Stimulated activated CD8-positive, alpha-beta memory T cell treated with anti-CD3 and anti-CD28 coated beads, Interleukin-4, amount 100 ng/mL, for 1 hour (primary cell): ENCODE measurements at places on chromosomes 11 and 22.

- DNase-seq: no peak
These were observed 110.2 kb downstream of the ST3GAL4 start for GRCh38 chr11:126465573-126466188.

DNA sequence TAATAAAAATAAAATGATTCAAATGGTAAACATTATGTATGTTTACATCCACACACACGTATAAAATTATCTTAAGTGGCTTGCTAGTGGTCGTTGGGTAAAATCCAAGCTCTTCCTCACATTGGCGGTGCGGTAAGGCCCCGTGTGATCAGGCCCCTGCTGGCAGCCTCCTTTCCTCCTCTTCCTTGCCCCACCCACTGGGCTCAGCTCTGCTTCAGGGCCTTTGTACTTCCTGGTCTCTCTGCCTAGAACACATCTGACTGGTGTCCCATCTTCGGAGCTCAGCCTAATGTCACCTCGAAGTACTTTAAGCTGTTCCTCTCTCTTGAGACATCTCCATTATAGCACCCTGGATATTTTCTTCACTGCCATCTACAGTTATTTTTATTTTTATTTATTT lies 52.8 kb downstream of the OSBP2 start:
- DNase-seq: no peak

DNA sequence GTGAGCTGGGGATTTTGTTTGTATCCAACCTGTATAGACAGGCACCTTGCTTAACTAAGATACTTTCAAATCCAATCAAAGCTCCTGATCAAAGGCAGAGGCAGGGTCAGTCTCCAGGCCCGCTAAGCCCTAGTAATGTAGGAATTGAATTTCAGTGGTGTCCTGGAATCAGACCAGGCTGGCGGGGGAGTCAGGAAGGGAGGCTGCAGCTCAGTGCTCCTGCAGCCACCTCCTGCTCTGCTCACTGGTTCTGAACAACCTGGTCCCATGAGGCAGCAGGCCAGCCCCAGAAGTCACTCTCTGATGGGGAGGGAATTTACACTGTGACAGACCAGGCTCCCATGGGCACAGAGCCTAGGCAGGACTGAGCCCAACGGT lies 38.5 kb upstream of the GALNT18 start:
- no peak for DNase-seq

DNA sequence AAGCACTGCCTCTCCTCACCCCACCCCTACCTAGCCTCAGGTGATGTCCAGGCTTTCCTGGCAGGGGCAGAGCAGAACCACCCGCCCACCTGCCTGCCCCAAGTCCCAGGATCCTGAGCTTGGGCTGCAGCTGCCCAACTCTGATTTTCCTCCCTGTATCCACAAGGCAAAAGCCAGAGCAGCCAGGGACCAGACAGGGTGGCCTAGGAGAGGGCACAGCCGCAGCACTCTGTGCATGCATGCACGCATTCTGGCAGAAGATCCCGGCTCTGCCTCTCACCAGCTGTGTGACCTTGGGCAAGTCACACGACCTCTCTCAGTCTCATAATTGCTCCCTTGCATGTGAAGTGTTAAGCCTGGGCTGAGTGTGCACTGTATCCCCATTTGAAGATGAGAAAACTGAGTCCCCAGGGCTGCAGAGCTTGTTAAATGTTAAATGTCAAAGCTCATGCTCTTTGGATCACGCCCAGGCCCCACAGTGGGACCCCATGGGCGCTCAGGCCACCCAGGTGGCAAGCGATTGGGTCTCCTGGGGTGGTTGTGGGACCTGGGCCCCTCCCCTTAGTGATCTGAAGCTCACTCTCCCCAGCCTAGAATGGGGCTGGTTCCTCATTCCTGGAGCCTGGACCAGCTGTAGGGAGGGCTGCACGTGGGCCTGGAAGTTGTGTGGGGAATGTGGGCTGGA lies 2.8 kb upstream of the CARNS1 start:
- no peak for DNase-seq

- DNase-seq: no peak
These were observed 6.9 kb downstream of the OSBPL5 start for GRCh38 chr11:3158131-3158591.

GRCh38 chr11:125372911-125373310 lies 123.2 kb downstream of the FEZ1 start:
- no peak for DNase-seq

GRCh38 chr11:74992852-74993251 lies 4.1 kb downstream of the NEU3 start:
- DNase-seq: no peak

- DNase-seq: no peak
These were observed 8.6 kb downstream of the MOB2 start for GRCh38 chr11:1478011-1478410.

DNA sequence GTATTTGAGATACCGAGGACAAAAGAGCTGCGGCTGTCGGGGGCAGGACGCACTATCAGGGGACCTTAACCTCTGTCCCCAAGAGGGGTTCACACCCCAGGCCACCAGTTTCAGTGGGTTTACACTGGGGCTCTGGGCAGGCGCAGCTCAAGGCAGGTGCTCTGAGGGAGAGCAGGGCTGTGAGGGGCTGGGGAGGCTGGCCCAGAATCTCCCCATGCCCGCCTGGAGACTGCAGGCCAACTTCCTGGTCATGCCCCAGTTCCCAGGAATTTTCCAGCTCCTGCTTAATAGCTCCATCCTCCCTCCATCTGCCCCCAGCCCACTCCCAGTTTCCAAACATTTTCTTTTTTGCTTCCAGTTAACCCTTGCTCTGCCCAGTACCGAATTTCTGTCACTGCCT lies 7.6 kb upstream of the PGA3 start:
- DNase-seq: no peak

DNA sequence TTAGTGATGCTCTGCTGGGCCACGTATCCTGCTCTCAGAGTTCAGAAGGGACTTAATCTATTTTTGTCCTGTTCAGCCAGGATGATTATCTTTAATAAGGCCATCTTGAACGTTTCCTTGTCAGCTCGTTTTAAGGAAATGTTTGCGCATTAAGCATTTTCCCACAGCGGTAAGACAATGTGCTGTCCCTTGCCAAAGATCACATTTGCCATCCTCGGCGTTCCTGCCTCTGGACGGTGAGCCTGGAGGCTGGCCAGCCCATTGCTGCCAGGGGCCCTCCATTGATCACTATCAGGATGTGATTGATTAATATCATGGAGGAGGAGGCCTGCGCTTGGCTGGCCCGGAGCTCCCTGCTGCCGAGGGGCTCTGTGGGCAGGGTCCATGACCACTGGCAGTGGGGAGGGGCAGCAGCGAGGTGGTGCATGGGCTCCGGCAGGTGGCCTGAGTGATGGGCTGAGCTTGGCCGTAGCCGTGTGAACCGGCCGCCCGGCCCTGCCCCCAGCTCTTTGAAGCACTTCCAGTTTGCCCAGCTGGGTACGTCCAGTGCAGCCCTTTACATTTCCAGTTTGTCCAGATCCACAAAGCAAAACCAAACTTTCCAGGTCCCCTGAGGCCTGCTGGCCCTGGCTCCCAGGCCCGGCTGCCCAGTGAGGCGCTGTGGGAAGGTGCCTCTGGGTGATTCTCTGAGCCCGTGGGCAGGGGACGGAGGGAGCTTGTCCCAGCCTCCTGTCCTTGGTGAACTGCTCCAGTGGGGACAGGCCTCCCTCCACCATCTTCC lies 49.5 kb upstream of the SMIM38 start:
- no peak for DNase-seq

- no peak for DNase-seq
These were observed 5.0 kb upstream of the PGA3 start for GRCh38 chr11:61198361-61198760.

GRCh38 chr22:41596776-41597634 lies 7.4 kb upstream of the PMM1 start:
- no peak for DNase-seq

- no peak for DNase-seq
These were observed 21.8 kb downstream of the CLMP start for GRCh38 chr11:123173040-123173855.

- DNase-seq: no peak
These were observed 25.5 kb upstream of the APOA1 start for GRCh38 chr11:116862951-116863350.

DNA sequence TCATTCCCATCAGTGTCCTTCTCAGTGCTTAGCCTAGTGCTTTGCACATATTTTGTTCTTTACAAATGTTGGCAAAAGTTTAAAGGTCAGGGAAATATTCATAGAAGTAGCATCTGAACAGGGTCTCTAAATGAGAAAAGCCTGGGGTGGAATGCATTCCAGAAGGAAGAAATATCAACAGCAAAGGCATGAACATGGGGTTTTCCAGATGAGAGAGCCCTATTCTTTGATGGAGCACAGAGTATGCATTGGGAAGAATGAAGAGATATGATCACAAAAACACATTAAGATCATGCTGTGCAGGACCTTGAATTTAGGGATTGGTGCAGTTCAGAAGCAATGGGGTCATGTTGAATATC lies 140.2 kb downstream of the SNX19 start:
- DNase-seq: no peak

GRCh38 chr22:39306456-39307361 lies 12.7 kb downstream of the RPL3 start:
- DNase-seq: no peak

DNA sequence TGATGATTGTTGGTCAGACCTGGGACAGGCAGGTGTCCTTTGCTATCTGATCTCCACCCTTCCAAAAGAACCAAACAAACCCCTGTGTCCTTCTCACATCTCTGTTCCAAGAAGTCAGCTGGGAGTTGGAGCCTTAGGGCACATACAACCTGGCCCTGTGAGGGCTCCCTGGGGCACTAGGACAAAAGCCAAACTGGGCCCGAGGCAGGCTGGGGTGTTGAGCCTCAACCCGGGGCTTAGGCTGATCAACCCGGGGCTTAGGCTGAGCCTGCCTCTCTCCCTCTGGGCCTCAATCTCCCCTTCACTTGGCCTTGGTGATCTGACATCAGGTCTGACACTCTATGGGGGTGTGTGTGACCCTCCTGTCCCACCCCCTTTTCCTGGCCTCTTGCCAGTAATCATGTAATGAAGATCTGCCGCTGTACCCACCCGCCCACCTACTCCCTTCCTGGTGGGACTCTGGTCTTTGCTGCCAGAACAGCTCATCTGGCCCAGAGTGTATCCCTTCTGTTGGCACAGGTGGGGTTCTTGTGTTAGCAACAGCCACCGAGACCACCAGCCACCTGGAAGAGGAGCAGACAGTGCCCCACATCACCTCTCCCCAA lies 22.8 kb upstream of the UVRAG start:
- DNase-seq: no peak

- no peak for DNase-seq
These were observed 420.2 kb downstream of the NTM start for GRCh38 chr11:131790586-131790985.

- no peak for DNase-seq
These were observed 48.6 kb upstream of the OLFML1 start for GRCh38 chr11:7436657-7437056.

DNA sequence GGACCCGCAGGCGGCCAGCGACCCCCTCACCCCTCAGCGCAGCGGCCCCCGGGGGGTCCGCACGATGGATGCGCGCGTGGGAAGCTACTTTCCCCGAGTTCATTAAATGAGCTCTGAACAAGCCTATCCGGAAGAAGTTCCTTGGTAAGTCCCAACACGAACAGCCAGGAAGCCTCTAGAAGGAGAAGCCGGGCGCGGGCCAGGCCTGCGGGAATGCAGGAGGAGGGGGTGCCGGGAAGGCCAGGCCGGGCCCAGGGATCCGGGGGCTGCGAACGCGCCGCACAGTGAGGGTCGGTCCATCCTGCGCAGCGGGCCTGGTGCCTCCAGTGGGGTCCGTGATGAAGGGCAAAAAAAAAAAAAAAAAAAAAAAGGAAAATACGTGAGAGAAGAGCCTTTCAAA lies 36.9 kb downstream of the TOLLIP start:
- no peak for DNase-seq

GRCh38 chr22:47299863-47300697 lies 537.6 kb downstream of the TBC1D22A start:
- DNase-seq: no peak

DNA sequence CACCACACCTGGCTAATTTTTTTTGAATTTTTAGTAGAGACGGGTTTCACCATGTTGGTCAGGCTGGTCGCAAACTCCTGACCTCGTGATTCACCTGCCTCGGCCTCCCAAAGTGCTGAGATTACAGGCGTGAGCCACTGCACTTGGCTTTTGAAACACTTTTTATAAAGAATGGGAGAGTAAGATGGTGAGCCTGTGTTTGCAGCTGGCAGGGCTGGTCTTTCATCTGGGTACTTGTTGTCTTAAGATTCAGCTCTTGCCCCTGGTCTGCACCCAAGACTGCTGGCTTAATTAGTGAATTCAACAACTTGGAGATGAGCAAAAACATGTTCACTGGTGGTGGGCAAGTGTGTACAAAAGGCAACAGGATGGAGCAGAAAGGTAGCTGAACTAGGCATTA lies 4.0 kb downstream of the TSPAN18 start:
- DNase-seq: no peak

GRCh38 chr22:29190051-29190450 lies 15.6 kb upstream of the EMID1 start:
- no peak for DNase-seq
